Frontal cortex (tissue), 4 donors: ENCODE measurements at places on chromosomes 5 and 9.
A peak's percentile ranks its signal among the peaks of the same experiment; 100 is the strongest.

DNA sequence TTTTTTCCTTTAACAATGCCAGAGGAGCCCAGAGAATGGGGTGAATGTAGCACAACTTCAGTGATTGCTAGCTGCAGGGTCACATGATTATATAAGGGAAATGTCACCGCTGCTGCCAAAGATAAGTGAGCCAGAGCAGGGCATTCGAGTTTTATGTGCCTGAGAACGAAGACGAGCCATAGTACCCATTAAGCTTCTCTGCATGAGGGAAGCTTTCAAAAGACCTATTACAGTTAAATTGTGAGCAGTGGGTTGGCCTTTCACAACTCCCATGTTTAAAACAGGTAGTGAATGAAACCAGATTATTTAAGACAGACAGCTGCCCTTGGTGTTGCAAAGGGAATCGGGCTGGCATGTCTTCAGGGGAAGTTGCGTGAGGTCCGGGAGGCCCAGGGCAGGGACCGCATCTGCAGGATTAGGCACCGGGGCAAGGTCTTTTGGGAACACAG is 82.4 kb upstream of the TNFAIP8 start:
- no peak for DNase-seq

GRCh38 chr5:103487822-103488493 is 74.6 kb downstream of the NUDT12 start:
- DNase-seq, result no peak

DNA sequence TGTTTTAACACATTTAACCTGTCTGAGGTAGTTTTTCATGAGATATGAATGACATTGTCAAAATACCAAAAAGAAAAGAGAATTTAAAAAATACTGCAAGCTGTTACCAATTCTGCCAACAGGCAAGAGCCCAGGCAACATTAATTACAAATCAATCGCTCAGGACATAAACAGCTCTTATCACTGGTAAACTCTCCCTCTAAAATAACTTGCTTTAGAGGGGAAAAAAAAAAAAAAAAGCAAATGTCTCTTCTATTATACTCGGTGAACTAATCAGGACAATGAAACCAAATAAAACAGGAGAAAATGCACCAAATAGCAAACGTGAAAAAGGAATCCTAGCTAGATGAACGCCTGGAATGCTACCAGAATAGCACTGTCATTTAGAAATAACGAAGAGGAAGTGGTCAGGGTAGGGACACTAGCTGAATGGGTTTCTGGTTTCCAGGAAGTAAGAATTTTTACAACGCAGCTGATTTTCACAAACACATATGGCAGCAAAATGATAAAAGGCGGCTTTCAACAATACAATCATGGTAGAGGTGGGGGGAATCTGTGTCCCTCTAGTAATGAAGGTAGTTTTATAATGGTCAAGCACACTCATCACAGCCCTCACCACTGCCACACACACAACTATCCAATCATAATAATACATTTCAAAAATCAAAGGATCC is 94.9 kb downstream of the DENND1A start:
- no peak for DNase-seq

DNA sequence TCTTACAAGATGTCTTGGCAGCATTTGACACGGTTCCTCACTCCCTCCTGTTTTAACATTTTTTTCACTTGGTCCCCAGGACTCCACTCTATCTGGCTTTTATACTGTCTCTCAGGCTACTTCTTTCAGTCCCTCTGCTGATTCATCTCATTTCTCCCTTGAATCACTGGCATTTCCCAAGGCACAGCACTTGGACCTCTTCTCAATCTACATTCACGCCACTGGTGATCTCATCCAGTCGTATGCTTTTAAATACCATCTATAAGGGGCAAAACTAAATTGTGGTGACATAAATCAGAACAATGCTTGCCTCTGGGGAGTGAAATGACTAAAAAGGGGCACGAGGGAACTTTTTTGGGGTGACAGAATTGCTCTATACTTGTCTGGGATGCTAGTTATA is 47.1 kb downstream of the MAPKAP1 start:
- no peak for DNase-seq

DNA sequence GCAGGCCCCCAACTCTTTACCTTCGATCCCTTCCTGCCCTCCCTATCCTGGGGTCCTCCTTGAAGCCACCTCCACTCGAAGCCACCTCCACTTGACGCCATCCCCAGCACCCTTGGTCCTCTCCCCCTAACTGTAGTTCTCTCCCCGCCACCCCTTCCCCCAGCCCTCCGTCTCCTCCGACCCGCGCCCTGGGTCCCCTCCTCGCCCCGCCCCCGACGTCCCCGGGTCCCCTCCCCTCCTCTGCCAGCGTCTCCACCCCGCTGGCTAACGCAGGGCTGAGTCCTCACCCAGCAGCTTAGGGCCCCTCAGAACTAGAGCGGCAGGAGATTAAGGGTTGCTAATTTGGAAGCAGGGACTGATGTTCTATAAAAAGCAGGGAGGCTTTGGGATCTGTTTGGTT is 30.6 kb upstream of the ANKRD33B start:
- DNase-seq, result no peak

- no peak for DNase-seq
Observed at GRCh38 chr9:16213781-16214515, 656.5 kb downstream of the BNC2 start.

GRCh38 chr5:107294211-107294550 is 376.6 kb downstream of the EFNA5 start:
- no peak for DNase-seq

GRCh38 chr5:142015781-142016533 is 3.1 kb upstream of the GNPDA1 start:
- no peak for DNase-seq

GRCh38 chr5:83048277-83048676 is 28.9 kb downstream of the TMEM167A start:
- DNase-seq, result no peak

GRCh38 chr9:97980918-97981845 is 2.0 kb upstream of the ANP32B start:
- DNase-seq, result no peak

DNA sequence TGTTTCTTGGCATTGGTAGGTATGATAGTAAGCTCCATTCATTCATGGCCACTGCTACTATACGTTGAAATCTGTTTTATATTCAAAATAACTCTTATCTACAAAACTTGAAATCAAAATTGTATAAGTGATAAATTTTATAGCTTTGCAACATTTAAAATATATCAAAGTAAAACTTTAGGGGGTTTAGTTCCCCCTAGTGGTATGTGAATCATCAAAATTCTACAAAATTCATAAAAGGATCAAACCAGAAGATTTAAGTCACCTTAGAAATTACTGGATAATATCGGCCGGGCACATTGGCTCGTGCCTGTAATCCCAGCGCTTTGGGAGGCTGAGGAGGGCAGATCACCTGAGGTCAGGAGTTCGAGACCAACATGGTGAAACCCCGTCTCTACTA is 243.0 kb upstream of the CDH18 start:
- DNase-seq, result no peak

GRCh38 chr5:141703133-141703561 is 21.1 kb upstream of the ARAP3 start:
- no peak for DNase-seq

GRCh38 chr9:36991516-36992134 is 42.4 kb downstream of the PAX5 start:
- no peak for DNase-seq

DNA sequence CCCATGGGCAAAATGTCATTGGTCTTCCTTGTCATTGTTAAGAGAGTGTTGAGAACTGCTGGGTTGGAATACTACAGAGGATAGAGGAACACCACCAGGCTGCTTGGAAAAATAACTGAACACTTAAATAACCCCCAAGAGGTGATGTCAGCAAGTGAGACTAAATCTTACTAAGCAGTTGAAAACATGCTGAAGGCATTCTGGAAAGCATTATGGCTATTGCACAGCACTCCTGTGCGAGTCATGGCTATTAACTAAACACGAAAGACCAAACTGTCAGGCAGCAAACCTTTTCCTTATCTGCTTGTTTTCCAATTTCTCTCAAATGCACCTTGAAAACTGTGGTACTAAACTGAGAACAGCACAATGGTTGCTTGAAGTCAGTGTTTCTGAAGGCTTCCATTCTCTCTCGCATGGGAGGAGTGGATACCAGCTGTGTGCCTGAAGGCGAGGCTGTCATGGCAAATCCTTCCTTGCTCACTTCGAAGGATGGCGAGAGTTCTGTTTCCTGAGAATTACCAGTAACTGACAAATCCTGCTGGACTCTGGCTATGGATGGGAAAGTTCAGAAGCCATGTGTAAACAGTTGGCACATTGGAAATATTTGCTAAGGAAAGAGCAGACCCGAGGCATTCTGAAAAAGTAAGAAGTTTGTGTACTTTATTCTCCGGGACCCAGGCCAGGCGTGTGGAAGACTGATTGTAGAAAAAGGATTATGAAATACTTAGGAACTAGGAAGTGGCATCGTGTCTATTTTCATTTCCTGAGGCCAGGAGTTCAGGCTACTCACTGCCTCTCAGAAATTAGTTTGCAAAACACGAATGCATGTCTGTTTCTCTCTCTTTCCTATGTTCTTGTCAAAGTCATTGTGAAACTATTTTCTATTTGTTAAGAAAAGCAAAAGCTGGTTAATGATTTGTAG is 182.1 kb downstream of the DMRT2 start:
- no peak for DNase-seq

DNA sequence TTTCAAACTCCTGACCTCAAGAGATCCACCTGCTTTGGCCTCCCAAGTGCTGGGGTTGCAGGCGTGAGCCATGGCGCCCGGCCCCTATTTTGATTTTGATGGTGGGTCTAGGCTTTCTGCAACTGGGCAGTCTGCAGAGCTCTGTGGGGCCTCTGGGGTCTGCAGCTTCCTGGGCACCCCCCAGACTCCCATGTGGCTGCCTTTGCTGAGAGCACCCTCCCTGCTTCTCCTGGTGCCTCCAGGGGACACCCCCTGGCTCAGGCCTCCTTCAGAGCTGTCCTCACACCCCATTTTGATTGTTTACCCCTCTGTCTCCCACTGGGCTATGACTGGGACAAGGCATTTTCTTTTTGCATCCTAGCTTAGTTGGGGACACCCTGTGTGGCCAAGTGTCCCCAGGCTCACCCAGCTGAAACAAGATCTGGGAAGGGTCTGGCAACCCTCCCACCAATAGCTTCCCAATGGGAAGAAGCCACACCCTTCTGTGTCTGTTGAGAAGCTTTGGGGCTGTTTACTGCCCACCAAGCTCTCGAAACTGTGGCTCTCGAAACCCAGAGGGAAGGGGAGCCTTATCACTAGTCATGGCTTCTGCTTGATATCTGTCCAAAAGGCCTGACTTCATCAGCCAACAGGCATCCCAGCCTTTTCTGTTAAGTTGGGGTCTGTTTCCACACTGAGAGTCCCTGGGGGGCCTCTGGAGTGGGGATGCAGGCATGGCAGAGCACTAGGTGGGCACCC is 204.4 kb upstream of the IER5L start:
- DNase-seq, result no peak

- no peak for DNase-seq
Observed at GRCh38 chr5:94777056-94777880, 158.8 kb downstream of the SLF1 start.

DNA sequence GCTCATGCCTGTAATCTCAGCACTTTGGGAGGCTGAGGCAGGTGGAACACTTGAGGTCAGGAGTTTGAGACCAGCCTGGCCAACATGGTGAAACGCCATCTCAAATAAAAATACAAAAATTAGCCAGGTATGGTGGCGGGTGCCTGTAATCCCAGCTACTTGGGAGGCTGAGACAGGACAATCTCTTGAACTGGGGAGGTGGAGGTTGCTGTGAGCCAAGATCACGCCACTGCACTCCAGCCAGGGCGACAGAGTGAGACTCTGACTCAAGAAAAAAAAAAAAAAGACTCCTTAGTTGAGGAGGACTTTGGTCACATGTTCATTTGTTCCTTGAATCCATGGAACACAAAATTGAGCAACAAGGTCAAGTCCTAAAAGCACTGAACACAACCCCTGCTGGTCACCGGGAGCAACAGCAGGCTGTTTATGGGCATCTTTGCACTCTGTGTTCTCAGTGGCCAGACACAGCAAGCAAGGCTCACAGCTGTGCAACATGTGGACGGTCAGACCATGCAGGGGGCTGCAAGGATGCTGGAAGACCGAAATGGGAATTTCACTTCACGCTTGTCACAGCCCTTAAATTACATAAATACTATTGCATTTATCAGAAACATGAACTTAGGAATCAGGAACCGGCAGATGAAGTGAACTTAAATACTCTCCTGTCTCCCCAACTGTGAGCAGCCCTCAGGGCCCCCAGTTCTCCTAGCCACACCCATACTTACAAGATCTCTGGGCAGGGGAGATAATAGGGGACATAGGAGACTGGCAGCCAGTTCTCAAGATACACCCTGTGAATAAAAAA is 2.8 kb downstream of the GBGT1 start:
- peak; percentile 67 for DNase-seq
